ENCODE measurements at places on chromosomes 1 and 21. TPM values are rescaled to one million over a fixed set of nuclear protein-coding genes. Genes with fewer than 3 reads are reported as not detected.

DNA sequence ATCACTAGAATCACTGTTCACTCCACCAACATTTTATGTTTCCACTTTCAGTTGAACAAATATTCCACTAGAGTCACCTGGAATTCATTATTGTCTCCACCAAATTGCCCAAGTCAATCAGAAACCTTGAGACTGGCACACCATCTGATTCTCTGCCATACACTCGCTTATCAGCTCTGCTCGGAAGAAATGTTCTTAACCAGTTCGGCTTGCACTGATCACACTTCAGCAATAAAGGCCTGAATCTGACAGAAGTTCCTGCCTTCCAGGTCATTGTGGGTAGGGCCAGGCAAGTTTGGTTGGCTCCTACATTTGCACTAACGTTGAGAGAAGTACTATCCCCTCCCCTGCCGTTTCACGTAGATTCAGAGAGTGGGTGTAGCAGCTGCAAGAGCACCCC is 10.0 kb downstream of the TPM3 start:
- DNase-seq = no peak

The C1orf141 gene
- not detected for polyA plus RNA-seq

The NUDC gene
- polyA plus RNA-seq = 91.7 TPM

- DNase-seq = no peak
Observed at GRCh38 chr1:169260478-169261151, 107.0 kb downstream of the NME7 start.

DNA sequence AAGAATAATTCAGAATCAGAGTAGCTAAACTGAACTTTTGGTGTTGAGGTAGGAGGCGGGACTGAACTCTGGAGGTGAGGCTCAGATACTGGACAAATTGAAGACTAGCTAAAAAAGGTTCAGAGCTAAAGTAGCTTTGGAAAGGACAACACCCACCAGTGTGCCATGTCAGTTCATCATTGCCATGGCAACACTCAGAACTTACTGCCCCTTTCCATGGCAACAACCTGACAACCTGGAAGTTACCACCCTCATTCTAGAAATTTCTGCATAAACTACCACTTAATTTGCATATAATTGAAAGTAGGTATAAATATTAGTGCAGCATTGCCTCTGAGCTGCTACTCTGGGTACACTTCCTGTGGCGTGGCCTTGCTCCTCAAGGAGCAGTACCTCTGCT is 30.3 kb upstream of the POGK start:
- no peak for DNase-seq

DNA sequence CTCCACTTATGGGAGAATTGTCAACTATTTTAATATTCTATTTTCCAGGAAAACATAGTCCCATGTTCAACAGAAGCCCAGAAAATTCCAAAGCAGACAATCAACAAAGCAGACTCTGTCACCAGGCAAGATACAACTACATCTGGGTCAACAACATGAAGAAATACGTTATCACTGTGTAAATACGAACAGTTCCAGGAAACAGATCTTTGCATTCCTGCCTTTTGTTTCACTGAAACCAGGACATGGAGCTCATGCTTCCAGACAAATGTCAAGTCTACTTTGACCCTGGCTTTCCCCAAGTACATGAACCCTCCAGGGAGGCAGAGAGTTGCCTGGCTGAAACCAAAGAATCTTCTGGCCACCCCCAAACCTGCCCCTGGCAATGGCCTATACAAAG is 106.7 kb downstream of the SETD4 start:
- DNase-seq = no peak

The DCAF8 gene
- 198 TPM for polyA plus RNA-seq

GRCh38 chr1:162329826-162330225 is 46.8 kb downstream of the SPATA46 start:
- no peak for DNase-seq

DNA sequence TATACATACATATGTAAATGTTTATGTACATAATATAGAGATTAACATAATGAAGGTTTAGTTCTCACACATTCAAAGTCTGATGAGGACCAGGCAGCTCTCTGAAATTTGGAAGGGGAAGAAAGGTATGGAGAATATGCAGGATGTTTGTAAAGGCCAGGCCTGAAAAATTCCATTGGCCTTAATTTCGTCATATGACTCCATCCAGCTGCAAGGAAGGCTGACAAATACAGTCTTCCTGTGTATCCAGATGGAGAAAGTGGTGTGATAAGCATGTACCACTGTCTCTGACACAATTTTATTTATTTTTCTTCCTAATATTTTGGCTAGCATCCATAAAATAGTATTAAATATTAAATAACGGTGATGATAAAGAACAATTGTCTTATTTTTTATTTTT is 6.3 kb upstream of the SGIP1 start:
- no peak for DNase-seq

DNA sequence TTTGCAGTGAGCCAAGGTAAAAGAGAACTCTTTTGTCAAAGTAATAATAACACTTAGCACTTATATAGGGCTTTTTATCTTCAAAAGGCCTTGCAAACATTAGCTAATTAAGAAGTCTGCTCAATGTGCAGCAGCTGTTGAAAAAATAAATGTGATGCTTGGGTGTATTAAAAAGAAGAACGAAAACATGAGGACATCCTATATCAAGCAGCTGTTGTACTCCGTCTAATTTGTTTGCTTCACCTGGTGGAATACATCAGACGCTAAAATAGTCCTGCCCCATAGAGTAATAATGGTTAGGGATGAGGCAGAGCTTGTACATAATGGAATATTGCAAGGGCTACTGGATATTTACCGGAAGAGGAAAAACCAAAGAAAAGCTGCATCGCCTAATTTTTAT is 299.5 kb downstream of the ST6GALNAC3 start:
- no peak for DNase-seq

The ITPKB gene
- 24.9 TPM for polyA plus RNA-seq
